GM04504 (cell line): ENCODE measurements at places on chromosomes 4 and X.

- no peak for DNase-seq
These were observed 50.7 kb downstream of the UBE2NL start for GRCh38 chrX:143934542-143934941.

DNA sequence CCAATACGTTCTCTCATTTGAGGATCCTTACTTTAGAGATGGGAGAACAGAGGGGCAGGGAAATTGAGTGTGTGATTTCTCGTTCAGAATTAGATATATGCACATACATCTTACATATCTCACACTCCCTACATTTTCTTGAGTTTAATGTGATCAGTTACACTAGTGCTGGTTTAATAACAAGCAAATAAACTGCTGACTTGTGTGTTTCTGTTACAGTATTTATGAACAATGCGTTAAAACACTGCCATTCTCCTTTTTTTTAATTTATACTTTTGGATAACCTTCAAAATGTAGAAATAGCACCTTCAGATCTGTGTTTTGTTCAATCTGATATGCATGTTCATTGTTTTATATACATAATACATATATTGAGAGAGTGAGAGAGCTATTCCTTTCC lies 130.1 kb downstream of the KLHL8 start:
- no peak for DNase-seq

DNA sequence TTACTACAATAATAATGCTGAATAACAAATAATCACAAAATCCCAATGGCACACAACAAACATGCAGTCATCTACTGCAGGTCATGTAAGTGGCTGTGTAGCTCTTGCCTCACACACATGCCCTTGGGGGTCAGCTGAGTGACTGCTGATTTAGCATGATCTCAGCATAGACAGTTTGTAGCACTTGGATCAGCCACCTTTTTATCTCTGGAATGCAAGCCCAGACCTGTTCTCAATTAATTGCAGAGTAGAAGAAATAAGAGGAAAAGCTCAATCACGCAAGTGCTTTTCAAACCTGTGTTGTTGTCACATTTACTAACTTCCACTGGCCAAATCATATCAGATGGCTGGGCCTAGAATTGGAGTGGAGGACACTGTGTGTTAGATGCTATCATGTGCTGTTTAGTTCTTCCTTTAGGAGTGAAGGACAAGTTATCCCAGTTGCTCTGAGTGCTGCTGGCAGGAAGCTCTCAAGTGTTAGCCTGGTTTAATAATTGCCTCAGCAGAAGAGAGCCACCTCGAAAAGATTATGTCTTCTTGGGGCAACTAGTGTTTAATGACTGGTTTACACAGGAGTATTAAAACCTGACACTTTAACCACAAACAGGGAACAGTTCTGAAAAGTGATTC lies 128.3 kb upstream of the EPHA5 start:
- DNase-seq: no peak

- no peak for DNase-seq
These were observed 2.1 kb upstream of the ZNF141 start for GRCh38 chr4:335515-335914.

DNA sequence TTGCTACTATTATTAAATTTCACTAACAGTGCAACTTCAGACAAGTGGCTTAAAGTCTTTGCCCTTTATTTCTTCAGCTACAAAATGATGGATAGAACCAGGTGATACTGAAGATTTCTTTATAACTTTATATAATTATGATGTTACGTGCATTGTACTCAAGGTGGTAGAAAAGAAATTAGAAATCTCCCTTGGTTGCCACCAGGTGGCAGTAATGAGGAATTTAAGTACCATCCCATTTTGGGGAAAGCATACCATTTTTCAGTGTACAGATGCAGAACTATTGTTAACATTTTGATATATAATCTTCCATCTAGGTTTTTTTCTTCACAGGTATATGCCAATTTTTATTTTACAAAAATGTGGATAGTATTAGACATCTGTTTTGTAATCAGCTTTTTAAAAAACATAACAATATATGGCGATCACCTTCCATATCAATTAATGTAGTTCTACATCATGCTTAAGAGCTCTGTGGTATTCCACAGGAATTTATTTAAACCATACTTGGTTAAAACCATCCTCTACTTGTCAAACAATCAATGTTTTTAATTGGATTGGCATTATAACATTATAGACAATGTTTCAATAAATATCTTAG lies 37.7 kb upstream of the RAB33B start:
- DNase-seq: peak; percentile 9

DNA sequence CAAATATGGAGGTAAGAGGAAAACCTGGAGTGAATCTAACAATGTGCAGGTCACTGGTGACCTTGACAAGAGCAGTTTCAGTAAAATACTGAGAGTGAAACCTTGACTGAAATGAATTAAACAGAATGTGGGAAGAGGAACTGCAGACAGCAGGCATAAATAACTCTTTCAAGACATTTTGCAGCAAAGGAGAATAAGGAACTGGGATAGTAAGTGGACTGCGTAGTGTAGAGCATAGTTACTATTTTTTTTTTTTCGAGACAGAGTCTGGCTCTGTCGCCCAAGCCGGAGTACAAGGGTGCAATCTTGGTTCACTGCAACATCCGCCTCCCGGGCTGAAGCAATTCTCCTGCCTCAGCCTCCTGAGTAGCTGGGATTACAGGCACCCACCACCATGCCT lies 24.0 kb downstream of the RBMX start:
- DNase-seq: no peak

GRCh38 chrX:45722471-45722870 lies 521.8 kb upstream of the DIPK2B start:
- DNase-seq: no peak

DNA sequence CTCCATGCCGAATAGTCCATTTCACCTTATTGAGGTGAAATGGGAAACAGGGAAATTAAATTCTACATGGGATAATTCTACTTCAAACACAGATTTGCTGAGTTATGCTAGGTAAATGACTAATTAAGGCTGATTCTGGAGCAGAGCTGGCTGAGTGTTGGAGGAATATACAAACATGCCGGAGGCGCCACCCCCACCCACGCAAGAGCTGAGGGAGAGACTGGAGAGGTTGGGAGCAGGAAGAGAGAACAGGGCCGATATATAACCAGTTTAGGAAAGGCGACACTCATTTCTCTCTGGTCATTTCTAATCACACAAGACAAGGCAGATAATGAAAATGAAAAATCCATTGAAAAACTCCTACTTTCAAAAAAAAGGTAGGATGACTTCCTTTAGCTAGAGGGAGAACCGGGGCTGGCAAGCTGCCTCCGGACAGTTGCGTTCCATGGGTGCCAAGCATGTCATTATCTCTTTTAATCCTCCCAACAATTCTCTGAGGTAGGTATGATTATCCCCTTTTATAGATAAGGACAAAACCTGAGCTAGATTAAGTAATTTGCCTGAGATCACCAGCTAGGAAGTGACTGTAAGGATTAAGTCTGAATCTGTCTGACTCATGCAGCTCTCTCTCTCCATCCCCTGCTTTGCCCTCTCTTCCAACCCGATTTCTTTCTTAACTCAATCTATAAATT lies 27.6 kb upstream of the CFAP299 start:
- peak; percentile 35 for DNase-seq

GRCh38 chr4:175714686-175715085 lies 97.4 kb downstream of the GPM6A start:
- DNase-seq: no peak

- DNase-seq: no peak
These were observed 12.1 kb upstream of the NPFFR2 start for GRCh38 chr4:72019688-72020087.

DNA sequence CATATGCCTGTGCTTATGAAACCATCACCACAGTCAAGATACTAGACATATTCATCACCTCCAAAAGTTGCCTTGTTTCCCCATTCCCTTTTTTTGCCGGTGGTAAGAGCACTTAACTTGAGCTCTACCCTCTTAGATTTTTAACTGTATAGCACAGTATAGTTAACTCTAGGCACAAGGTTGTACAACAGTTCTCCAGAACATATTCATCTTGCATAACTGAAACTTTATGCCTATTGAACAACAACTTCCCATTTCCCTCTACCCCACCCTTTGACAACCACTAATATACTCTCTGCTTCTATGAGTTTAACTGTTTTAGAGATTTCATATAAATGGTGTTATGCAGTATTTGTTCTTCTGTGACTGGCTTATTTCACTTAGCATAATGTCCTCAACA lies 119.3 kb downstream of the ASB9 start:
- no peak for DNase-seq

DNA sequence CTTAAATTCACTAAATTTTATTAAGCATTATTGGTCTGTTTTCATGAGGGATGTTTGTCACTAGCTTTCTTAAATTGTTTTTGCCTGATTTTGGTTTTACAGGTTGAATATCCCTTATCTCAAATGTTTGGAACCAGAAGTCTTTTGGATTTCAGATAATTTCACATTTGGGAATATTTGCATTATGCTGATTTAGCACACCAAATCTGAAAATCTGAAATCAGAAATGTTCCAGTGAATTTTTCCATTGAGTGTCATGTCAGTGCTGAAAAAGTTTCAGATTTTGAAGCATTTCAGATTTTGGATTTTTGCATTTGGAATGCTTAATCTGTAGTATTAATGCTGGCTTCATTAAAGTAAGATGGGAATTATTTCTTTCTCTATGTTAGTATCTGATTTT lies 14.7 kb downstream of the FAM193A start:
- DNase-seq: no peak

DNA sequence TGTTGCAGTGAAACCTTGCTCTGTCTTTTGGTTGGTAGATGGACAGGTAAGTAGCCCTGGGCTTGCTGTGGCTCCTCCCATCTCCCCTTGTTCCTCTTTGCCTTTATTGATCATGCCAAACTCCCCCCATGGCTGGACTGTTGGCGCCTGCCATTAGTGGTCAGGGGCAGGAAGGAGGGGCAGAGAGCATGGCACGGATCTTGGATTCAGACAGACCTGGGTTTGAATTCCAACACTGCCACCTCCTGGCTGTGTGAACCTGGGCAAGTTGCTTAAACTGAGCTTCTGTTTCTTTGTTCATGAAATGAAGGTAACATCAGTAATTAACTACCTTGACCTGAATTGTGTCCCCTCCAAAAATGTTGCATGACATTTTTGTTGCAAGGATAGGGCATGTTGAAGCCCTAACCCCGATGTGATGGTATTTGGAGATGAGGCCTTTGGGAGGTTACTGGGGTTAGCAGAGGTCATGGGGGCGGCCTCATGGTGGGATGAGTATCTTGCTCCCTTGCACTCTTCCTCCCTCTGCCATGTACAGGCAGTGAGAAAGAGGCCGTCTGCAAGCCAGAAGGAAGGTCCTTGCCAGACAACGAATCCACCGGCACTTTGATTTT lies 6.0 kb downstream of the SLC2A9 start:
- DNase-seq: no peak

DNA sequence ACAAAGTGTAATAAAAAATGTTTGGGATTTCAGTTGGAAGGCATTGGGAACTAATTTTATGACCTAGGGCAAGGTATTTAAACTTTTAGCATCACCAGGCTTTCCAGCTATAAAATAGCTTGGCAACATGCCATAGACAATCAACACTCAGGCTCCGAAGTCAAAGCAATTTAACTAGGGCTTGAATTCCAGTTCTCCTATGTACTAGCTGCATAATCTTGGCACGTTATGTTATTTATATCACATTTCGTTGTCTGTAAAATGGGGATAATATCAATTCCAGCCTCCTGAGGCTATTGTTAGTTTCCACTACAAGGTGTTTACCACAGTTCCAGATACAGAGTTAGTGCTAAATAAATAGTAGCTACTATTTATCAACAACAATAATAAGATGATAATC lies 78.8 kb downstream of the DMD start:
- DNase-seq: no peak

- DNase-seq: no peak
These were observed 73.3 kb downstream of the TSPAN7 start for GRCh38 chrX:38634665-38635064.

DNA sequence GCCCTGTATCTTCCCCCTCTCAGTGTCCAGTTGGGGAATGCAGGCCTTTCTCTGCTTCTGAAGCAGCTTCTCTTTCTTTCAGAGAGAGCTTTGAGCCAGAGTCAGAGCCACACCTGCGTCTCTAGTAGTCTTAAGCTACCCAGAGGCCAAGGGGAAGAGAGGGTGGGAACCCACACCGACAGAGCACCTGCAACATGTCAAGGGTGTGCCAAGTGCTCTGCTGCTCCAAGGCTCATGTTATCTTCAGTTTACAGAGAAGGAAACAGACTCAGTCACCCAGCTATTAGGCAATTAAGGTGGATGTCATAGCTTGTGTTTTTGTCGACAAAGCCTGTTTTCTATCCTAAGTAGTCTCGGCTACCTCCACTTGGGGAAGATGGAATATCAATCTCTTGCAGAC lies 22.7 kb upstream of the RNF212 start:
- DNase-seq: no peak

DNA sequence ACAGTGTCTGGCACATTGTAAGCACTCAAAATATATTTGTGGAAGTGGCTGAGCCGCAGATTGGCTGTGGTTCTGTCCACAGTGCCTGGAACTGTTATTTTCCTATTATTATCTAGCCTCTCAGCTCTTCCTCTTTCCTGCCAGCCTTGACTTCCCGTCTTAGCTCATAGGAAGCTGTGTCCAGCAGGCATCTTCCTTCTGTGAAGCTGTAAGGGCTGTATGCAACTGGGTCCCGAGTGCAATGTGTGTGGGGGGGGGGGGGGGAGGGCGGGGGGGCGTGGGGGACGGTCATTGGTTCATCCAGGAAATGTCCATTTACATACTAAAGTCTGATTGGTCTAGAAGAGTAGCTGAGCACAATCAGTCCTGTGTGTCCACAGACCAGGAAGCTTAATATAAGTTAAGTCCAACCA lies 210.7 kb downstream of the PDGFRA start:
- DNase-seq: no peak

- DNase-seq: peak; percentile 25
These were observed 88.3 kb downstream of the AMELX start for GRCh38 chrX:11381464-11381863.

- DNase-seq: no peak
These were observed 57.5 kb upstream of the GC start for GRCh38 chr4:71841336-71841735.

- DNase-seq: no peak
These were observed 55.5 kb downstream of the SPANXN4 start for GRCh38 chrX:143081231-143081630.

DNA sequence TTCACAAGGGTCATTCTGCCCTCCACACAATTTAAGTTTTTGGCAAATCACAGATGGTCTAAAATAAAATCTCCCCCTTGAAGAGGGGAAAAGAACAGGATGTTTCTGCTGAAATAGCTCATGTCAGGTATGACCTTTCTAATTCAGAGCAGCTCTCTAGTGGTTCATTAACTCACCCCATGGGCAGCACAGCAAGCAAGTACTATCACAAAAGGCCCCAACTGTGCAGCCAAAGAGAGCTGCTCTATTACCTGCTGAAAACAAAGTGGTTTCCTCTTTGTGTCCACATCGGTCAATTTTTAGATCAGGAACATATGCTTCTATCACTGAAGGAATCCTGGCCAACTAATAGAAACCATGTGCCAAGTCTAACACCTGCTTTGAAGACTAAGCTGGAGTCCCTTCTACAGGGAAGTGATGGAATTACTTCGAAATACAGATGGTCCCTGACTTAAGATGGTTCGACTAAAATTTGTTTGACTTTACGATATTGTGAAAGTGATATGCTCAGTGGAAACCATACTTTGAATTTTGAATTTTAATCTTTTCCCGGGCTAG lies 164.3 kb downstream of the ENOX2 start:
- DNase-seq: no peak
